Hypothalamus (tissue), 51 donors: ENCODE measurements at places on chromosomes 2 and 18.

GRCh38 chr2:181853696-181854095 is 37.8 kb upstream of the ITPRID2 start:
- no peak for DNase-seq

DNA sequence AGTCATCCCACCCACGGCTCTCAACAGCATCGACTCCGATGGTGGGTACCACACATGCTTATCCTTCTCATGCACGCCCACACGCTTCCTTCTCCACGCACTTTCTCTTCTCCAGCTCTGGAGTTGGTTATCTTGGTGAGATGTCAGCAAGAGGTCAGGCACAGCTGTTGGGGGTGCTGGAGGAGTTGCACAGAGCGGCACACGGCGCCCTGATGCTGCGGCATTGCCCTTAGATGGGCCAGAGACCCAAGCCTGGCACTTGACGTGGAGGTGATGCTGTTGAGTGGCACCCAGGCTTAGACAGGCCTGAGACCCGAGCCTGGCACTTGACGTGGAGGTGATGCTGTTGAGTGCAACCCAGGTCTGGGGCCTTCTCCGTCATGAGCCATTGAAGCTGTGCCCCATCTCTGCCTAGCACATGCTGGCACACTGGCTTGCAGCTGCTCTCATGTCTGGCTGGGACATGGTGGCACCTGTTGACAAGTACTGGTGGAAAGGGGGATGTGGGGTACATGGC is 83.2 kb downstream of the DGKD start:
- DNase-seq, result no peak

DNA sequence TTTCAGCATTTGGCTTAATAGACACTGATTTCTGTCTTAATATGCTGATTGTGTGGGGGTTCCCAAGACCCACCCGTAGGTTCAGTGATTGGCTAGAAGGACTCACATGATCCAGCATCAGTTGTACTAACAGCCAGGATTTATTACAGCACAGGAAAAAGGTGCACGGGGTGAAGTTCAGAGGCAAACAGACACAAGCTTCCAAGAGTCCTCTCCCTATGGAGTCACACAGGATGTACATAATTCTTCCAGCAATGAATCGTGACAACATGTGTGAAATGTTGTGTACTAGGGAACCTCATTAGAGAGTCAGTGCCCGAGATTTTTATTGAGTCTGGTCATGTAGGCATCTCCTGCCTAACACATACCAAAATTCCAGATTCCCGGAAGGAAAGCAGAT is 52.8 kb downstream of the GALNT1 start:
- no peak for DNase-seq

DNA sequence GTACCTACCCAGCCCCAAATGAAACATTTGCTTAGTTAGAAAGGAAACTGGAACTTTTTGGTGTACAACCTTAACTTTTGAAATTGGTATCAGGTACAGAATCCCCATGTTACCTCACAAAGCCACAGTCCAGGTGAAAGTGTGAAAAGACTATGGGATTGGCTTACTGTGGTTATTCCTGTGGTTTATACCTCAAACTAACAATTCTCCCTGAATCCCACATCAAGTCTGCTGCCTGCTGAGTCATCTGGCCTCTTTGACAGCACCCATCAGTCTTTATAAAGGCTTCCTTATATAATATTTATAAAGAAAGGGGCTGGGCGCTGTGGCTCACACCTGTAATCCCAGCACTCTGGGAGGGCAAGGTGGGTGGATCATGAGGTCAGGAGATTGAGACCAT is 164.6 kb downstream of the TMEM247 start:
- DNase-seq, result no peak

DNA sequence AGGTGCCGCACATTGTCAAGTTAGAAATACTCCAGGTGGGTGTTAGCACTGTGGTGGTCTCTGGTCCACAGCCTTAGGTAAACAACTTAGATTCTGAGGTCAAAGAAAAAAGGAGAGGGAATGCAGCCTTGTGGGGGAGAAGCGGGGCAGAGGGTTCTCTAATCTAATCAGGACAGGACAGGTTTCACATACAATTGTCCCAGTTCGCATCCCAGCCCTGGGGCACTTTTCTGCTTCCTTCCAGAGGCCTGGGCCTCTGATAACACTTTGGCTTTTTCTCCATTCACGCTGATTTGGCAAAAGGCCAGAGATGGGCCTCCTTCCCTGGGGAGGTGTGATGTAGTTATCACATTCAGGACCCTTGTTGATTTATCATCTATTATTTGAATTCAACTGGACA is 32.5 kb downstream of the SLC1A4 start:
- DNase-seq, result no peak

- DNase-seq, result no peak
These were observed 76.4 kb downstream of the TANC1 start for GRCh38 chr2:159044804-159045286.

DNA sequence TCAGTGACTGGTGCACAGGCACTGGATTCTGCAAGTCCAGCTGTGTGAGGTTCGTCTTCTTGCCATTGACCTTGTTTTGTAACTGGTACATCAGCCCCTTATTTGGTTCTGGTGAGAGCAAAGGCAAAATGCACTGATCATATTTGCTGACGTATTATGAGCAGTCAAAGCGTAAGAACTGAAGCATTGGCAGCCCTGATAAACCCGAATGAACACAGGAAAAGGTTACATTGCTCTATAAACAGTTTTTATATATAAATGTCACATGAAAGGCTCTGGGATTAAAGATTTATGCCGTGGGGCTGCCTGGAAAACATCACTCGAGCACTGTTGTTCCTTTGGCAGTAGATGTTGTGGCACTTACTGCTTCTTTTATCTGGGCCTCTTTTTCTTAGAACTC is 167.9 kb downstream of the IRS1 start:
- DNase-seq, result no peak

- no peak for DNase-seq
These were observed 15.7 kb downstream of the COL5A2 start for GRCh38 chr2:189163889-189164288.
